ENCODE measurements at places on chromosomes 7 and 10.

- no peak for DNase-seq
Observed at GRCh38 chr7:92560602-92561001, 29.6 kb downstream of the FAM133B start.

GRCh38 chr7:25529320-25529719, 301.0 kb upstream of the NPVF start:
- DNase-seq, result no peak

- DNase-seq, result no peak
Observed at GRCh38 chr10:117312430-117312829, 62.8 kb downstream of the PDZD8 start.

GRCh38 chr10:86755740-86756510, 494 bp upstream of the BMPR1A start:
- DNase-seq, result no peak

GRCh38 chr10:46232666-46233065, 54.1 kb upstream of the ANTXRL start:
- no peak for DNase-seq

- no peak for DNase-seq
Observed at GRCh38 chr7:37376386-37376785, 72.3 kb downstream of the ELMO1 start.

GRCh38 chr7:75617634-75618234, 121.0 kb downstream of the HIP1 start:
- peak; percentile 58 for DNase-seq
